NCI-H187 (cell line): ENCODE measurements at places on chromosomes 12 and 14.

DNA sequence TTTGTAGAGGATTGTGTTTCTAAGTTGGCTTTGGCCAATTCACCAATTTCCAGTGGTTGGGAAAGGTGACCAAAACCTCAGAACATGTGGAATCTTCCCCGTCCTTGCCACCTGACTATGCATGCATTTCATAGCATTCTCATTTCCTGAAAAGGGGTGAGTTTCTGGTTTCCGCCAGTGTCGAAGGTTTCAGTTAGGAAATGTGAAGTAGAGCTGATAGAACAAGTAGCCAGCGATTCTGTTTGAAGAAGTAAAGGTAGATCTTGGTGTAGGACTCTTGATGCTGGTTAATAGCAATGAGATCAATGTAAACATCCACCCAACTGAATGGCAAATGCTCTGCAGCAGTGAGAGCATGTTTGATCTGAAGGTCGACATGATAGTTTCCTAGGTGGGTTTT is 15.9 kb downstream of the SMOC1 start:
- no peak for DNase-seq

DNA sequence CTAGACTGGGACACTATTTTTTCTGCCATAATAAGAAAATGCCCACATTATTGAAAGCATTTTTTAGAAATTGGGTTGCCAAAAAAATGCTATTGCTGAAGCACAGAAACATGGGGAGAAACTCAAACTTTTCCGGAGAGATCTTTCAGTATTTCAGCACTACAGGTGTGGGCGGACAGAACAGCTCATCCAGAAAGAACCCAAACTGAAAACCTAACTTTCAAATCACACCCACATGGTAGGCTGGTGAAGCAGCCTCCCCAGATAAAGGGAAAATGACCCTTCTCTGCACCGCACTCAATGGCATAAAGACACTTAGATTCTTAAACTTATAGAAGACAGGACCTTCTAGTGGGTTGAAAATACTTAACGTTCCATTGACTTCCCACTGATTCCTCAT is 62.3 kb upstream of the TMPO start:
- DNase-seq = no peak

GRCh38 chr14:49508124-49508523 is 78.1 kb downstream of the RPS29 start:
- no peak for DNase-seq

DNA sequence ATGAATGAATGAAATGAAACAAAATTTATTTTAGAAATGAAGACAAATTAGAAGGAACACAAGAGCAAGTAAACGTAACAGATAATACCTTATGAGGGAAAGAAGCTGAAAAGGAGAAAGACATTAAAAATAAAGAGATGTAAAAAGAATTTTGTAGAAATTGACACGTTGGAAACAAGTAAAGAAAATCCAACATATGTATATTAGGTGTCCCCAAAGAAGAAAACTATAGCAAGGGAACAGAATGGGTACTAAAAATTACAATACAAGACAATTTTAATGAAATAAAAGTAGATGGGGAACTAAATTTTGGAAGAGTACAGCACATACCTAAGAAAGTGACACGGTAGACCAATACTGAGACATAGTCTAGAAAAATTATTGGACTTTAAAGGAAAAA is 16.7 kb downstream of the DNM1L start:
- no peak for DNase-seq

DNA sequence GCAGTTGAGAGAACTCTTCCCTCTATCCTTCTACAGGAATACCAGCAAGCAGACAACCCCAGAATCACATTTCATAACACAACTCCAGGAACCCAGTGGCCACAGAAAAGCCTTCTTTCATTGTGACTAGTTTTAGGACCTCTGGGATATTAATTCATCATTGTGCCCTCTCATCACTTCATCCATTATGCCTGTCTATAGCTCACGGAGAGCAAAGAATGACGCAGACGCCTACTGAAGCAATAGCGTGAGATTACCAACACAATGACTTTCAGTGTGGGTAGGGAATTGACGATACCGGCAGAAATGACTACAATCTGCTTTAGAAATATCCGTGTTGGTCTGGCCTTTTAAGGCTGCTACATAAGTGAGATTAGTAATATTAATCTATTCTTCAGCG is 158.1 kb upstream of the FOXG1 start:
- no peak for DNase-seq

DNA sequence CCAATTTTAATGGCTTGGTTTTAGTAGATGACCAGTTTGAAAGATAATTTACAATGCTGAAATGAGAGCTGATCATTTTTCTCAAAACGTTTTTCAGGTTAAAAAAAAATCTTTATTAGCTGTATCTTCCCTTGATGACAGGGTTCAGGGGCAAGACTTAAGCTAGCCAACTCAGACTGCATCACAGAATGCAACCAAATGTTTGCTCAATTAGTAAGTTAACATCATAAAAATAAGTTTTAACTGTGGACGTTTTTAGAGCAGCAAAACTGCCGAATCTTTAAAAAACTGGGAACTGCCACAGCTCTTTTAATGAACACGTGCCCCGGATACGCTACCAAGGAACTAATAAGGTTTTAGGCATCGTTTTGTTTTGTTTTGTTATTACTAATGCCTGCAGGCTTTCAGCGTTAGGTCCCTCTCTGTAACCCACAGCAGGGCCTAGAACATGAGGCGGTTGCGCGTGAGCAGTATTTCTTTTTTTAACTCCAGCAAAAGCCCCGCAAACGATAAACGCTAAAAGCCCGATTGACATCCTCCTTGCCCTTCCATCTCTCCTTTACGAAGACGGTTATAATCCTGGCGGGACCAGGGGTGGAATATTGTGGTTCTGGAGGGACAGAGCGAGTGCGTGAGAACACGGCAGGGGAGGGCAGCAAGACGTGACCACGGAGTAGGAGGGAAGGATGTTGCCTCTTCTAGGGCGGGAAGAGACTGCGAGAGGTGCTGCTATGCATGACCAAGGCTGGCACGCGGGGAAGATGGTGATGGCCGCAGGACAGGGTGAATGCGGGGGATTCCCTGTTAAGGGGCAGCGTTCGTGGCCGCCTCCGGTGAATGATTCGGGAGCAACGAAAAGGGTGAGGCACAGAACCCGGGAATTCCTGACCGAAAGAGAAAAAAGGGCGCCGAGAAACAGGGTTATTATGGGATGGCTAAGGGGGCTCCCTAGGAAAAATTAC is 652 bp downstream of the SUPT16H start:
- DNase-seq = peak; percentile 85

DNA sequence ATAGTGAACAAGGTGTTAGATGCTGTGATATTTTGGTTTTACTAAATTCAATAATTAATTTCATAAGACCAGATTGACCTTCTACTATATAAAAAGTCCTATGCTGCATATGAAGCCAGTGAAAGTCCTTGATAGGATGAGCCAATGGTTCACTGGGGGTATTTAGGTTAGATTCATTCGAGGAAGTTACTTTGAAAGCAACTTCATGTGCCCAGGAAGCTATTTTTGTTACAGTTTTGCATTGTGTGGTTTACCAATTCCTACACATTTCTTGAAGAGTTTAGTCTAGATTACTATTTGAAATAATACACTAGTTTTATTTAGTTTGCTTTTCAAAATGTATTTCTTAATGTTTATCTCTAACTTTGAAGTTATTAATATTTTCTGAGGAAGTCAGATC is 58.5 kb upstream of the RMST start:
- no peak for DNase-seq

GRCh38 chr14:61332658-61333029 is 11.3 kb downstream of the PRKCH start:
- no peak for DNase-seq

DNA sequence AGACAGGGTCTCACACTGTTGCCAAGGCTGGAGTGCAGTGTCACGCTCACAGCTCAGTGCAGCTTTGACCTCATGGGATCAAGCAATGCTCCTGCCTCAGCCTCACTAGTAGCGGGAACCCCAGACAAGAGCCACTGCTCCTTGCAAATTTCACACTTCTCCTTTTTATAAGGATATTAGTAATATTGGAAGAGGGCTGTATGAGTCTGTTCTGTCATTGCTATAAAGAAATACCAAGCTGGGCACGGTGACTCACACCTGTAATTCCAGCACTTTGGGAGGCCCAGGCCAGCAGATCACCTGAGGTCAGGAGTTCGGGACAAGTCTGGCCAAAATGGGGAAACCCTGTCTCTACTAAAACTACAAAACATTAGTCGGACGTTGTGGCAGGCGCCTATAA is 12.9 kb upstream of the ORAI1 start:
- DNase-seq = no peak

- DNase-seq = no peak
These were observed 89.5 kb upstream of the TMPO start for GRCh38 chr12:98425859-98426258.

GRCh38 chr12:29782285-29782870 is 1.4 kb downstream of the TMTC1 start:
- peak; percentile 6 for DNase-seq

DNA sequence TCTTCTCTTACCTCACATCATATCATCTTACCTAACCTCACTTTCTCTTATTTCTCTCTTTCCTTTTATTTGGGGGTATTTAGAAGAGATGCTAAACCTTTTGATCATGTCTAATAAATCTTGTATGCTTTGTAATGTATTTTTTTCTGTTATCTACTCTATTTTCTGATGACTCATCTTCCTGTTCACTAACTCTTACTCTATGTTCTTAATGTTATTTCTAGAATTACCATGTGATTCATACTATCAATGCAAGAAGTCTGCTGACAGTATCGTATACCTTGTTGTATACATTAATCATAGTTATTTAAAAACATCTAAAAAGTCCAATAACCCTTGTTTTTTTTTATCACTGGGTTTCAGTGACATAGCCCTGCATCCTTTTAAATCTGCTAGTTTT is 62.3 kb downstream of the MGAT4C start:
- DNase-seq = no peak

DNA sequence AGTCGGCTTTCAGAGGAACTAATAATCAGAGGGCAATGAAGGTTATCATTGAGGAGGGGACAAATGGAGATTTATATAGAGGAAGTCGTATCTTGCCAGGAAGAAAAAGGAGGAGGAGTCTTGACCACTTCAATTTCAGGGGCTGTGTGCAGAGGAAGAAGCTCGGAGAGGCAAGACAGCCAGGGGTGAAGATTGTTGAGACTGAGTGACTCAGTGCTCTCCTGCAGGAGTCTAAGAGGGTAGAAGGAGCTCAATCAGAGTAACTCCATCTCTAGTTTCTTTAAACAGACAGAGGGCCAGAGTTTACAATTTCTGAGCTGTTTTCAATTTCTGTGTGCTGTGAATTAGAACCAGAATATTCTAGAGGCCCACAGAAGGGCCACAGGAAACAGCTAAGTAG is 439.3 kb upstream of the PRICKLE1 start:
- DNase-seq = no peak

GRCh38 chr14:103243764-103244737 is 90.0 kb upstream of the EIF5 start:
- no peak for DNase-seq

DNA sequence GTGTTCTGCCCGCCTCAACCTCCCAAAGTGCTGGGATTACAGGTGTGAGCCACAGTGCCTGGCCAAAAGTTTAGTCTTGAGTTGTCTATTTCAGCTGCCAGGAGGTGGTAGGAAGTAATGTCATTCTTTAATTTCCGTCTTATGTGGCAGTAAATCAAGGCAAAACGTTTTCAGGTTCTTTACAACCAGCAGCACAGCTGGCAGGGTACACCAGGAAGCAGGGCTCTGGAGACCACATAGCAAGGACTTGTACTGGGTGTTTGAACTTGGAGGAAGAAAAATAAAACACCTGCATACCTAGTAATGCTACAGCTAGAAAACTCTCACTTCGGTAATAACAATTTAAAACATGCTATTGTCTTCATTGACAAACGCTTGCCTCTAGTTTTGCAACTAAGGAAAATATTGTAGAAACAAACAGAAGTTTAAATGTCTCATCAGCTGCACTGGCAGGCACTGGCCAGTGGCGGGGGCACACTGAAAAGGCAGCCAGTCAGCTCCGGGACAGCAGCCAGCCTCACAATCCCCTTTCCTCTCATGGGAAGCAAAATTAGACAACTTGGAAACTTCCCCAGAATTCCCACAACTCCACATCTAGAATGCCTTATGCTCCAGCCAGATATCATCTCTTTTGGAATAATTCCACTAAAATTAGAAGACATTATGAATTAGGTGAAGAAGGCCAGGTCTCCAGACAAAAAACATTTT is 72.2 kb downstream of the CLIP1 start:
- DNase-seq = no peak

GRCh38 chr12:119630223-119630780 is 36.7 kb downstream of the TMEM233 start:
- no peak for DNase-seq
